Hepatocyte (in vitro differentiated cells): ENCODE measurements at places on chromosomes 1 and 21. TPM values are rescaled to one million over a fixed set of nuclear protein-coding genes. Genes with fewer than 3 reads are reported as not detected.

DNA sequence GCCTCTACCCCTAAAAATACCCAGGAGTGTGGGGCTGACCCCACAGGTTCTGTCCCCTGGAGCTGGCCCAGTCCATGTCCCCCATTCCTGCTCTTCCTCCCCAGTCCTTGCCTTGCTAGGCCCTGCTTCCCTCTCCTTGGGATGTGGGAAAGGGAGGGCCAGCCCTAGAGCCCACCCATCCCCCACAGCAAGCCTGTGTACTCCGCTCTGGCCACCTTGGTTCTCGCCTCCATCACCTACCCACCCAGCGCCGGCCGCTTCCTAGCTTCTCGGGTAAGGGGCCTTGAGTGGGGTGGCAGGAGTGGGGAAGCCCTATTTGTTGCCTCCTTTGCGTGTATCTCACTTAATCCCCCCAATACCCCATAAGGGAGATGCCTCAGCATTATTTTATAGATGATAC is 6.7 kb downstream of the CLCNKB start:
- no peak for DNase-seq

GRCh38 chr1:36703526-36704208 is 221.0 kb upstream of the CSF3R start:
- DNase-seq, result peak; percentile 91

PCSK9 gene
- total RNA-seq, result 20.3 and 23.5 TPM in 2 replicates

- no peak for DNase-seq
Observed at GRCh38 chr1:217929213-217929885, 298.2 kb downstream of the SPATA17 start.

TMEM240 gene
- total RNA-seq, result 4.3 and 6.2 TPM in 2 replicates

GRCh38 chr1:154931940-154932487 is 4.5 kb downstream of the PMVK start:
- DNase-seq, result peak; percentile 85

DNA sequence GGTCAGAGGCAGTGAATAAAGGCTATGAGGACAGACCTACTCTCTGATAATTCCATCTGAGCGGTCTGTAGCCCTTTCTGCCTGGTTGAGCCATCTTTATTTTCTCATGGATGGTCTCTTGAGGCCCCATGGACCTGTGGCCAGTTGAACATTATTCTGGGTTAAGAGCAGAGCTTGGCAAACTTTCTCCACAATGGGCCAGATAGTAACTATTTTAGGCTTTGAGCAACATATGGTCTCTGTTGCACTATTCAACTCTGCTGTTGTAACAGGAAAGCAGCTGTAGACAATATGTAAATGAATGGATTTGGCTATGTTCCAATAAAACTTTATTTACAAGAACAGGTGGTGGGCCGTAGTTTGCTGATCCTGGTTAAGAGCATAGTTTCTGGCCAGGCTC is 62.7 kb downstream of the KAZN start:
- no peak for DNase-seq

LAX1 gene
- not detected in 2 replicates for total RNA-seq

ADGRB2 gene
- total RNA-seq, result 6.0 and 10.5 TPM in 2 replicates

GRCh38 chr1:164689672-164690511 is 130.9 kb downstream of the PBX1 start:
- DNase-seq, result no peak

- no peak for DNase-seq
Observed at GRCh38 chr1:47814612-47815395, 182.4 kb downstream of the TRABD2B start.

SH2D1B gene
- total RNA-seq, result not detected in 2 replicates

GRCh38 chr1:197355248-197355995 is 87.4 kb downstream of the CRB1 start:
- DNase-seq, result no peak

DNA sequence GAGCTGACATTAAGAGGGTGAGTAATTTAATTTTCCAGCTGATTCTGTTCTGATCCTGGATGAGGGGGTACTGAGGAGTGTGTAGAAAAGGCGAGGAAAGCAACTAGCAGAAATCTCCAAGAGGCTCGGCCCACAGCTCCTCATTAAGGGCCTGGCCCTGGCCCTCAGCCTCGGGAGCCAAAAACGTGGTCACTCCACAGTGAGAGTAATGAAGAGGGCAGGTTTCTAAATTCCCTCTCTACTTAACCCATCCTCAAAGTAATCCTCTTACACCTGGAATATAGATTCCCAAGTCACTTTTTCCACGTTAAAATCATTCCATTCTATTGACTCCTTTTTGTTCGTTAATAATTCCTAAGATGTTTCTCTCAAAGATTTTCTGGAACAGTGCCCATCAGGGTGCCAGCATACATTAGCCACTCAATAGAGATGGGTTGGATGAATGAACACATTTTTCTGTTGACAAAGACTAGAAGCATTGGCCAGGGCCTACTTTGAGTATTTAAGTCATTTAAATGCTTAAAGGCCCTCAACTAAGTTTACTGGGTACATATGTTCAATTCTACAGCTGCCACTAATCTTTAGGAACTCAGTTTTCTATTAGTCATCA is 1.1 kb upstream of the COL11A1 start:
- DNase-seq, result no peak

GRCh38 chr1:25958465-25958864 is 39.4 kb downstream of the PAFAH2 start:
- DNase-seq, result no peak
